ENCODE measurements at places on chromosomes 7 and 10. TPM values are rescaled to one million over a fixed set of nuclear protein-coding genes. Genes with fewer than 3 reads are reported as not detected.

GRCh38 chr10:103284170-103284569, 7.2 kb downstream of the INA start:
- no peak for DNase-seq

The C7orf57 gene
- total RNA-seq = 0.42 TPM

The GALNT17 gene
- 65.6 TPM for total RNA-seq

DNA sequence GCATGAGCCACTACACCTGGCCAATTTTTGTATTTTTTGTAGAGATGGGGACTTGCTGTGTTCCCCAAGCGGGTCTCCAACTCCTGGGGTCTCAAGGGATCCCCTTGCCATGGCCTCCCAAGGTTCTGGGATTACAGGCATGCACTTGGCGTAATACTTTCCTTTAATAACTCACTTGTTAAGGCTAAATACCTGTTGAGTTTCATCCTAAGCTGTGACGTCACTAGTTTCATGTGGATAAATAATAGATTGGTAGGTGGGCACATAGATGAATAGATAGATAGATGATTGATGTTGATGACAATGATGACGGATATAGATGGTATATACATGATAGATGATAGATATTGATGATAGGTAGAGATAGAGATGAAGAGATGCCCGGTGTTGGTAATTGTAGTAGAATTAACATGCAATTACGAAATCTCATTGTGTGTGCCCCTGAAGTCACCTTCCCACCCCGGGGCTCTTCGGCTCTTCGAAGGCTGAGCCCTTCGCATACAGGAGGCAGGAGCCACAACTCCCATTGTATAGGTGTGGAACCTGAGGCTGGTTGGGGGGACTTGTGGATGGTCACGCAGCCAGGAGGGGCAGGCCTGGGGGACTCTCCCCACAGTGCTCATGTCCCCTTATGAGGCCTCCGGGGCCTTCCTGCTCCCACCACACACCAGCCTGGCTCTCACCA, 2.6 kb downstream of the GRIFIN start:
- no peak for DNase-seq

- DNase-seq = no peak
These were observed 102.9 kb upstream of the PHYHIPL start for GRCh38 chr10:59073456-59074053.

DNA sequence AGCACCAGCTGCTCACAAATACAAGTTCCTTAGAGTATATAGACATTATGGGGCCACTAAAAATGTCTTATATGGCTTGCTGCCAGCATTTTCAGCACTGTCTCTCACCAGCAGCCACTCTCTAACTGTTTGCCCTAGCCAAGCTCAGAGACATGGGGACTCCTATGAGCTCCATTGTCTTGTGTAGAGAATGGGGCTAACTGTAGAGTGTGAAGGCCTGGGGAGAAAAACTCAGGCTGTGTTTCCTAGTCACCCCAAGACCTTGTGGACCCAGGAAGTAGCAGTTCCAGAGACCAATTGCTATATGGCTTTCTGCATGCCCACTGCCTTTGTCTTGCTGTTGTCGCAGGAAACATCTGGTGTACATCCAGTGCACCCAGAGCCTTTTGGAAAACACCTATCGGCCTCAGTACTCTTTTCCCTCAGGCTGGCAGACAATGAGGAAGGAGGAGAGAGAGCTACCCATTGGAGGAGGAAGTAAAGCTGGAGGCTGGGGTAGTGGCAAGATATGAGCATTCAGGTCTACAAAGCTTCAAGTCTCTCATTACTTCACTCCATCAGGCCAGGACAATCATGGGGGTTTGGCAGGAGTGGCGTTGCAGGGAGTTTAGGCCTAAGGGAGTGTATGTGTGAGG, 28.4 kb downstream of the ENTPD1 start:
- no peak for DNase-seq

The FEZF1 gene
- total RNA-seq = 2.3 TPM

DNA sequence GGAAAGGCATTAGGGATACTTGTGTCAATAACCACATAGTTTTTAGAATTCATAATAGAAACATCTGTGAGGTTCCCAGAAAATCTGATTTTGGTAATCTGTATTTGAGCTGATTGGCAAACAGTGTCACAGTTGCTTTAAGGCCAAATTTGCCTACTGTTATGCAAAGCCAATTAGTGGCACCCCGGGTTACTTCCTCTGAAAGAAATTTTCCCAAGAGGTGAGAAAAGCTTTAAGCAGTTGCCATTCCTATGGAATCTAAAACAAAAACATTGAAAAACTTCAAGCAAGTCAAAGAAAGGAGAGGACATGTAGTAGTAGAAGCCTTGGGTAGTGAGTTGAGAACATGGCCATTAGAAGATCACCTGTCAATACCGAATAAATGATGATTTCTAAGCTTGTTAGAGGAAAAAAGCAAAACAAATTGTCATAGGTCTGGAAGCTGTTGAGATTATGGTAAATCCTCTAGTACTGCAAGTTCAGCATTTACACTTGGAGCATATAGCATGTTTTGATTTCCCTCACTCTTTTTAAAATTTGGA, 176.8 kb downstream of the TWIST1 start:
- peak; percentile 75 for DNase-seq

The PSD gene
- total RNA-seq = 4.0 TPM

DNA sequence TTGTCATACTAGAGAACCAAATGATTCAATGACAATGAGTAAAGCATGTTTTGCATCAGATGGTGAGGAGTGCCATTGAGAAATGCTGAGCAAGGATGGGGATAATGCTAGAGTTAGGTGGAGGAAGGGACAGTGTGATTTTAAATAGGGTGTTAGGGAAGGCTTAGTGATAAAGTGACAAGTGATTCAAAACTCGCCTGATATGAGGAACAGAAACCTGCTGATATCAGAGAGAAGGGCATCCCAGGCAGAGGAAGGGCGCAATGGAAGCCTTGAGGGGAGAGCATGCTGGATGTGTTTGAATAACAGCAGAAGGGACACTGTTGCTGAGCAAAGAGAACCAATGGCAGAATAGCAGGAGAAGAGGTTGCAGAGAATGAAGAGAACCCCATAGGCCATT, 196.2 kb downstream of the NRG3 start:
- DNase-seq = no peak

The CALHM2 gene
- total RNA-seq = 2.7 TPM

- no peak for DNase-seq
These were observed 80.6 kb downstream of the PTPRZ1 start for GRCh38 chr7:121953601-121954000.

The OPALIN gene
- not detected for total RNA-seq

DNA sequence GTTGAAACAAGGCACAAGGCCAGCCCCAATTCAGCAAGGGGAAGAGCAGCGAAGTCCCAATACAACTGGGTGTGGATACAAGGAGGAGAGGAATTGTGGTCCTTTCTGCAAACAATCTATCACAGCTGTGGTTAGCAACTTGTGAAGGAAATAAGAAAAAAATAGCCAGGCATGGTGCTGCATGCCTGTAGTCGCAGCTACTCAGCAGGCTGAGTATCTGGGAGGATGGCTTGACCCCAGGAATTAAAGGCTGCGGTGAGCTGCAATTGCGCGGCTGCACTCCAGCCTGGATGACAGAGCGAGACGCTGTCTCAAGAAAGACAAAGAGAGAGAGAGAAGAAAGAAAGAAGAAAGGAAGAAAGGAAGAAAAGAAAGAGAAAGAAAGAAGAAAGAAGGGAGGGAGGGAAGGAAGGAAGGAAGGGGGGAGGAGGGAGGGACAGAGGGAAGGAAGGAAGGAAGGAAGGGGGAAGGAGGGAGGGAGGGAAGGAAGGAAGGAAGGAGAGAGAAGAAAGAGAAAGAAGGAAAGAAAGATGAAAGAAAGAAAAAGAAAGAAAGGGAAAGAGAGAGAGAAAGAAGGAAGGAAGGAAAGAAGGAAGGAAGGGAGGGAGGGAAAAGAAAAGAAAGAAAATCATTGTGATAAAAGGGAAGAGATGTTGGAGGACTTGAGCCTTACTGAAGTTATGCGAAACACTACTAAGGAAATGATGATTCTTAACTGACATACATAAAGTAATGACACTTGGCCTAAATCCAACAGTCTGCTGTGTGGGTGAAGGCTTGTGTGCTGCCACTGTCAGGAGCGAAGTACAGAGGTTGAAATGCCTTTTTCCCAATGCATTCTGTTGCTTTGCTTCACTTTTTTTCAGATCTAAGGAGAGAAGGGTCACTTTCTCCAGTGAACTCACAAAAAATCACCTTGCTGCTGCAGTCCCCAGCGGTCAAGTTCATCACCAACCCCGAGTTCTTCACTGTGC, 117.0 kb upstream of the STK17A start:
- no peak for DNase-seq

The FGFR2 gene
- total RNA-seq = 106 TPM

DNA sequence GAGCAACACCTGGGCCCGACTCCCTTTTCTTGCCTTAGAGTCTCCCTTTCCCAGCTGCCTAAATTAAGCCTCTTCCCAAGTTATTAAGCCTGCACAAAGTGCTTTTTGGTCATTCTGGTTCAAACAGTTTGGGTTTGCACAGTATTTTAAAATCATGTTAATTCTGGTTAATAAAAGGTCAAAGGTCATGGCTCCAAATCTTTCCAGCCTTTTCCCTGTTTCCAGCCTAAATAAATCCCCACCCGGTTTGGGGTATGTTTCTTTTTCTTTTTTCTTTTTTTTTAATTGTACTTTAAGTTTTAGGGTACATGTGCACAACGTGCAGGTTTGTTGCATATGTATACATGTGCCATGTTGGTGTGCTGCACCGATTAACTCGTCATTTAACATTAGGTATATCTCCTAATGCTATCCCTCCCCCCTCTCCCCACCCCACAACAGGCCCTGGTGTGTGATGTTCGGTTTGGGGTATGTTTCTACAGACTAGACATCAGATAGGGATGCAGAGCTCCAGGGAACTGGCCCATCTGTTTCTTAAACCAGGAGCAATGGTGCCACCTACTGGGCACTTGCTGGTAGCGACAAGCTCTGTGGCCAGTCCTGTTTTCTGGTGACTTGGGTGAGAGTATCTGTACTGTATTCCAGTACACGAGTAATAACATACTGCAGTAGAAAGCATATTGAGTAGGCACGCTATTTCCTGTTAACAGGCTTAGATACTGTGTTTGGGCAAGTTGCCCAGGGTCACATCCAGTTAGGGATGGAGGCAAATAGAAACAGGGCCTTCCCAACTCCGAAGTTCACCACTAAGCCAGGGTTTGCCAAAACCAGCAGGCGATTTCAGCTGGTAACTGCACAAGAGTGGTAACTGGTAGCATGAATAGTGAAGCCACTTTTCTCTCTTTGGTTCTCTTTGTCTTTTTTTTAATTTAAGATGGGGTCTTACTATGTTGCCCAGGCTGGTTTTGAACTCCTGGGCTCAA, 60.6 kb upstream of the TRIM8 start:
- DNase-seq = peak; percentile 96

DNA sequence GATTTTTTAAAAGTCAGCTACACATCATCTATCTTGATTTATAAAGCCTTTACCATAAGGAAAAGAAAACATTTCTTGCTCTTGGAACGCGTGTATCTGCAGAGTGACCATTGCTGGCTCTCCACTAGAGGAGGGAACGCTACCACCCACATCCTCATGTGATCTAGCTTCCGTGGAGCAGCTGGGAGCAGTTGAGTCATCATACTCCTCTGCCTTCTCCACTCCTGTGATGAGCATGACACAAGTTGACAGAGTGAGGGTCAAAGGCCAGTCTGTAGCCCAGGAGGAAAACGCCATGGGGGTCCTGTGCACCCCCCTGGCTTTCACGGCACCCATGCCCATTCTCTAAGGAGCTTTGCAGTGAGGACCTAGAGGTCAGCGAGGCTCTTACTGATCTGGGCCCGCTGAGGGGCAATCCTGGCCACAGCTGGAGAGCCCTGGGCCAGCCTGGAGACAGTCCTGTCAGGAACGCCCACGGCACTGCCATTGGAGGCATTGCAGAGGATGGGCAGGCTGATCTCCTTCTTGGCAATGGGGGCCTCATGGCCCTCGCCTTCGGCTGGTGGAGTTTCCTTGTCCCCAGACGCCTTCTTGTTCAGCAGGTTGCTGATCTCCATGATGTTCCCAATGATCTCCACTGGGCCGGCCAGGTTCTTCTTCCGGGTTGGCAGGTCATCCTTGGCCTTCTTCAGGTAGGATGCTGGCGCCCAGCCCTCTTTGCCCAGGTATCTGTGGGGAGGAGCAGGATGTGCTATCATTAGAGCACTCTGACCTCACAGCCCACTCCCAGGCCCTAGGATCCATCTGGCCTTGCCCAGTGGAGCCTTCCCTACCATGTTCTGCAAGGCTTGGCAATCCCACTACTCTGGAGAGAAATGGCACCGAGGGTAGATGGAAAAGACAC, 119.2 kb downstream of the NEURL1 start:
- DNase-seq = no peak

The CHAT gene
- total RNA-seq = not detected

GRCh38 chr10:28457110-28457509, 75.8 kb upstream of the WAC start:
- DNase-seq = no peak

DNA sequence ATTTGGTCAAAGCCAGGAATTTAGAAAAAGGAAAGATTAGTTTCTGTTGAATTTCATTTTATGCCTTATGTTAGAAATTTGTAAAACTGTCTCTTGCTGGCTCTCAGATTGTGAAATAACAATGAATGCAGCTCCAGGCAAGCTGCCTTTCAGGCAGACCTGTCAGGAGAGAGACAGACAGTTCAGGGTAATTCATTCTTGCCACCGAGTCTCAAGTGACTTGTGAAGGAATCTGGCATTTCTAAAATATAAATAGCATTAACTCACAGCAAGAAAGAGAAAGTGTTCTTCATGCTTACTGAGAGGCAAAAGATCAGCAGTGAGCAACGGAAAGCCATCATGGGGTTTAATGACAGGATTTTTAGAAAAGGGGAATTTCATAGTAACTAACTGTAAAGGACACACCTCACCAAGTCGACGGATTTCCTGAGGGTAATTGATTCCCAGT, 442.3 kb upstream of the AKR1E2 start:
- no peak for DNase-seq

DNA sequence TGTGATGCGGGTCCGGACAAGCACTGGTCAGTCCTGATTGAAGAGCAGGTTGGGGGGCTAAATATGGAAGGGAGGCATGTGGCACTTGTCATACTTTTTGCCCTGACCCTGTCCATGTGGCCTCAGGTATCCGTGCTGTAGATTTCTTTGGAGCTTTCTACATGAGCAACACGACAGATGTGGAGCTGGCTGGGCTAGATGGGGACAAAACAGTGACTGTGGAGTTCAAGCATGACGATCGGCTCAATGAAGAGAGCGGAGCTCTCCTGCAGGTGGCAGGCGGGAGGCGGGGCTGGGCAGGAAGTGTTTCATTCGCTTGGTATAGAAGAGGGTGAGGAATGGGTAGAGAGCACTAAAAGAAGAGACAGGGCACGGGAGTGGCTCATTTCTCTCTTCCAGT, 13.0 kb upstream of the CHCHD1 start:
- peak; percentile 54 for DNase-seq

DNA sequence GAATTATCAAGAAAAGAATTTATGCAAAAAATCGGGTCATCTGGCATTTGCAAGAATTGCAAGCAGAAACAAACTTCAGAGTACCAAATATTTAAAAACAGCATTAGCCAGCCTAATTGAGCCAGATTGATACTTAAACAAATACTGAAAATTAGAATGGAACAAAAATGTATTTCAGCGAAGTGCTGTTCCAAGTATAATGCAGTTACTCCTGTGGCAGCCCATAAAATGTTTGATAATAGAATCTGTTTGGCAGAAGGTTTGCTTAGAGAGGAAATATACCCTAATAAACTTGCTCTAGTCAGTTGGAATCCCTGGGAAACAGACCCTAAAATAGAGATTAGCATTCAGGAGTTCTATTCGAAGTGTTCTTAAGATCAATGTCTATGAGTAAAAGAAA, 835.1 kb upstream of the MBL2 start:
- DNase-seq = no peak

The TAS2R3 gene
- 3.9 TPM for total RNA-seq

The NME8 gene
- 0.14 TPM for total RNA-seq

GRCh38 chr7:76294344-76295024, 8.0 kb upstream of the HSPB1 start:
- peak; percentile 92 for DNase-seq

The PIK3CG gene
- total RNA-seq = not detected

The ZNF775 gene
- total RNA-seq = 35.2 TPM

The CYP2C19 gene
- total RNA-seq = 0.35 TPM

Measured in GM23338 (cell line).